ENCODE measurements at places on chromosomes 7 and 10. TPM values are rescaled to one million over a fixed set of nuclear protein-coding genes. Genes with fewer than 3 reads are reported as not detected.

ABCB4 gene
- 2.4 TPM for total RNA-seq

SCRN1 gene
- total RNA-seq = 28.9 TPM

H2BK1 gene
- not detected for total RNA-seq

STYXL1 gene
- 20.9 TPM for total RNA-seq

MSMB gene
- total RNA-seq = not detected

GRCh38 chr7:131183611-131184119 is 144.0 kb upstream of the MKLN1 start:
- no peak overlapping the region for H3K4me3 ChIP-seq
- H3K36me3 ChIP-seq = no peaks in the 10 kb centered on the region

DNA sequence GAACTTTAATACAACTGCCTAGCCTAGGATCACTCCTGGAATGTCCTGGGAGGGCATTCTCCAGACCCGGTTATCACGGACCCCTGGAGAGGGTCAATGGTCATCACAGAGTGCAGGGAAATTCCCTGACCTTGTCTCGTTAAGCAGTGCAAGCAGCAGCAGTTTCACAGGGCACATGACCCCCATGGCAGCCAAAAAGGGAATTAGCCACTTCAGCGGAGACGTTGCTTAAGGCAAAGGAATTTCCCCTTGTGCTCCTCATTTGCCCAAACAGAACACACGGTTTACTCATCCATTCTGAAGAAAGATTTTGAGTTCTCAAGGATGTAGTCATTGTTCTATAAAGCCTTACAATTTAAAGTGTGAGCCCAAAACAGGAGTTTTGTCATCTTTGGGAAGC is 260.3 kb downstream of the SNX13 start:
- H3K27me3 ChIP-seq = no peaks in the 10 kb centered on the region
- no peaks in the 10 kb centered on the region for H3K4me1 ChIP-seq
- no peak overlapping the region for H3K27ac ChIP-seq
- no peak overlapping the region for H3K4me3 ChIP-seq

GRCh38 chr10:101452176-101452575 is 98.2 kb downstream of the BTRC start:
- H3K4me1 ChIP-seq = no peaks in the 10 kb centered on the region
- H3K27me3 ChIP-seq = no peaks in the 10 kb centered on the region
- H3K4me3 ChIP-seq = no peak overlapping the region
- H3K36me3 ChIP-seq = no peaks in the 10 kb centered on the region
- H3K27ac ChIP-seq = no peak overlapping the region

- H3K4me3 ChIP-seq = no peak overlapping the region
- H3K36me3 ChIP-seq = no peaks in the 10 kb centered on the region
- H3K27ac ChIP-seq = no peak overlapping the region
- no peak for DNase-seq
Measured at GRCh38 chr10:105025092-105025491, 384.0 kb downstream of the SORCS3 start.
